ENCODE measurements at places on chromosomes 7 and 10.
A peak's percentile ranks its signal among the peaks of the same experiment; 100 is the strongest.

DNA sequence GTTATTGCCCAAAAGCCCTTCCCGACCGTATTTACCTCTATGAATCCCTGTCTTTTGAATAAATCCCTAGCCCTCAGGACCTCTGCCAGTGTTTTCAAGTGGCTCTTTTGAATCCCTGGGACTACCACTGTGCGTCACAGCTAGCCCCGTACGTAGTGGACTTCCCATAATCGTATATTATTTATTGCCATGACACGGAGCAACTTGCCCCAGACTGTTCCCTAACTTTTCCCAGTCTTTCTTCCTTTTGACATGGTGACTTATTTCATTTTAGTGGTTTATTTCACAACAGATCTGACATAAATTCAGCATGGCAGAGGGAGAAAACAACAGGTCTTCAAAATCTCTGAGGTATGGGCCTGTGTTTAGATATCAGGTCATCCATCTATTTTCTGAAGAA is 318.6 kb upstream of the KLF6 start:
- no peak for DNase-seq
- no peaks in the 10 kb centered on the region for H3K36me3 ChIP-seq
- H3K4me3 ChIP-seq: no peak overlapping the region

DNA sequence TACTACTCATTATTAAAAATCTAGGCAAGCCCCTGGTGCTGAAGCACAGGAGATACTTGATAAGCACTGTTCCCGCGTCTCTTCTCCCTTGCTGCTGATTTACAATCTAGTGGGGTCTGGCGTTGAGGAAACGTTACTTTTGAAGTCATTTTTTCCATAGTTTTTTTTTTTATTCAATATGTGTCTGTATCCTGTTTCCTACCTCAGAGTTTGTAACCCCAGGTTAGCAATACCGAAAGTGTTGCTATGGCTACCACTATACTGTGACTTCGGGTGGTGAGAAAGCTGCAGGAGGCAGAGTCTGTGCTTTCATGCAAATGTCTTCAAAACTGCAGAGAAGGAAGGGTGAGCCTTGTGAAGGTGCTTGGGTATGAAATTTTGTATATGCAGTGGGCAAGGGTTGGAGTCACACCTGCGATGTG is 458.8 kb upstream of the GHITM start:
- no peaks in the 10 kb centered on the region for H3K36me3 ChIP-seq
- no peak overlapping the region for H3K27ac ChIP-seq
- DNase-seq: no peak
- H3K4me3 ChIP-seq: no peak overlapping the region

DNA sequence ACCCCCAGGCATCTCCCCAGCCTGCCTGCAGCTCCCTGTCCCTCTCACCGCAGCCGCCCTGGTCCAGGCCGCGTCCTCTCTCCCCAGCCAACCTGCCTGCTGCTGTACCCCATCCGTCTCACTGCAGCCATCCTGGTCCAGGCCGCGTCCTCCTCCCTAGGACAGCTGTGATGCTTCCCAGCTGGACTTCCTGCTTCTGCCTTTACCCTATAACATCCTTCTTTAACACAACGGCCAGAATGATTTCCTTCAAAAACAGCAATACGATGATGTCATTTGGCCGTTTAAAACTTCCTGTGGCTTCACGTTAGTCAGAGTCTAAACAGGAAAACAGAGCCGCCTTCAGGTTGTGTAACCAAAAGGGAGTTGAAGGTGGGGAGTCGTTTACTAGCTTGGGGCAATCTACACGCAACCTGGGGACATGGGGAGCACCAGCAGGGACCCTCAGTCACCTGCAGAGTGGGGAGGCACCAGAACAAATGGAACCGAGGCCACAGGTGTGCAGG is 32.2 kb upstream of the ZFAND2A start:
- H3K27ac ChIP-seq: no peak overlapping the region
- no peaks in the 10 kb centered on the region for H3K4me1 ChIP-seq
- DNase-seq: no peak
- no peak overlapping the region for H3K4me3 ChIP-seq

DNA sequence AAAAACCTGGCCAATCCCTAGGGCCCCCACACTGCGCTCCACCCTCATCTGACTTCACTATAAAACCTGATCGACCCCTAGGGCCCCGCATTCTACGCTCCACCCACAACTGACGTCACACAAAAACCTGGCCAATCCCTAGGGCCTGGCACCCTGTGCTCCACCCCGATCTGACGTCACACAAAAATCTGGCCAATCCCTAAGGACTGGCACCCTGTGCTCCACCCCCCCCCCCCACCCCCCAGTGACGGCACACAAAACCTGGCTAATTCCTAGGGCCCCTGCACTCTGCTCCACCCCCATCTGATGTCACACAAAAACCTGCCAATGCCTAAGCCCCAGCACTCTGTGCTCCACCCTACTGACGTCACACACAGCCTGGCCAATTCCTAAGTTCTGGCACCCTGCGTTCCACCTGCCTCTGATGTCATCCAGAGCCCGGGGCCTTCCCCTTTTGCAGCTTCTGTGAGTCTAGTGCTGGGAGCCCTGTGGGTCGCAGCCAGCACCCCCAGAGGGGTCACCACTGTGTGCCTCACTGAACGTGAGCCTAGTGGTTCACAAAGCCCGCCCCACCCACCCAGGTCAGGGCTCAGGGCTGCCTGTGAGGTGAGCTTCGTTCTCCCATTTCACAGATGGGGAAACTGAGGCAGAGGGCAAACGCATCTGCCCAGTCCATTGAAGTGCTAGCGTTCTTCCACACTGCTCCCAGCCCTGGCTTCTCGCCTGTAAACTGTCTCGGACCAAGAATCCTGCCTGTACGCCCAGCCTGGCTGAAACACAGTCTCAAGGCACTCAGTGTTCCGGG is 40.6 kb downstream of the MICALL2 start:
- no peaks in the 10 kb centered on the region for H3K4me1 ChIP-seq
- H3K4me3 ChIP-seq: no peak overlapping the region
- H3K36me3 ChIP-seq: no peaks in the 10 kb centered on the region

DNA sequence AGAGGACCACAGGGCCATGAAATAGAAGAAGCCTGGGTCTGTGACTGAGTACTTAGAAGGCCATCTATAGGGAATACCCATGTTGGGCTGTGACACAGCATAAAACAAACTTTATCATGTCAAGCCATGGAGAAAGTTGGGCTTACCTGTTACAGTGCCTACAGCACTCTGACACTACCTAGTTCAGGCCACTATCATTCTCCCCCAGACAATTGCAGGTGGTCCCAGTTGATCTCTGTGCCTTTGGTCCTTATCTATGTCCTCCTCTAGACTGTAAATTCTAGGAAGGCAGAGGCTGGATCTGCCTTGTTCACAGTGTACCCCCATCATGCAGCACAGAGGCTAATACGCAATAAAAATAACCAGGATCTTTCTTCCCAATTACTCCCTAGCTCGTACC is 69.1 kb downstream of the GCC1 start:
- no peaks in the 10 kb centered on the region for H3K27me3 ChIP-seq
- no peaks in the 10 kb centered on the region for H3K36me3 ChIP-seq
- H3K27ac ChIP-seq: no peak overlapping the region
- no peaks in the 10 kb centered on the region for H3K4me1 ChIP-seq
- H3K4me3 ChIP-seq: no peak overlapping the region
- no peak for DNase-seq

DNA sequence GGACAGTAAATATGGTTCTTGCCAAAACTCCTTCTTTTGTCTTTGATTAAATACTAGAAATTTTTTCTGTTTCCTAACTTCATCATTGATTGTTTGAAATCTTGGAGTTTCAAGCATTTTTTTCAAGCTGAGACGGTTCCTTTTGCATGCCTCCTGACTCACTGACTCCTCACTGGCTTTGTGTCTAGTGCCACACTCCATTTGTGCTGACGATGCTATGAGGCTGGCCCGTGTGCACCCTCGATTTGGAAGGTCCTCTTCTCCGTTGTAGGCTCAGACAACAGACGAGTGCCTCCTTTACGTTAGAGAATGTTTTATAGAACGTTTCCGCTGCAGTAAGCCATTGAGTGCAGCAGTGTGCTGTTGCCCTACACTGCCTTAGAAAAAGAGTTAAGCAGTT is 10.8 kb upstream of the CSGALNACT2 start:
- H3K27me3 ChIP-seq: no peaks in the 10 kb centered on the region
- no peaks in the 10 kb centered on the region for H3K36me3 ChIP-seq
- no peaks in the 10 kb centered on the region for H3K4me1 ChIP-seq
- H3K4me3 ChIP-seq: no peak overlapping the region
- no peak for DNase-seq
- no peak overlapping the region for H3K27ac ChIP-seq

DNA sequence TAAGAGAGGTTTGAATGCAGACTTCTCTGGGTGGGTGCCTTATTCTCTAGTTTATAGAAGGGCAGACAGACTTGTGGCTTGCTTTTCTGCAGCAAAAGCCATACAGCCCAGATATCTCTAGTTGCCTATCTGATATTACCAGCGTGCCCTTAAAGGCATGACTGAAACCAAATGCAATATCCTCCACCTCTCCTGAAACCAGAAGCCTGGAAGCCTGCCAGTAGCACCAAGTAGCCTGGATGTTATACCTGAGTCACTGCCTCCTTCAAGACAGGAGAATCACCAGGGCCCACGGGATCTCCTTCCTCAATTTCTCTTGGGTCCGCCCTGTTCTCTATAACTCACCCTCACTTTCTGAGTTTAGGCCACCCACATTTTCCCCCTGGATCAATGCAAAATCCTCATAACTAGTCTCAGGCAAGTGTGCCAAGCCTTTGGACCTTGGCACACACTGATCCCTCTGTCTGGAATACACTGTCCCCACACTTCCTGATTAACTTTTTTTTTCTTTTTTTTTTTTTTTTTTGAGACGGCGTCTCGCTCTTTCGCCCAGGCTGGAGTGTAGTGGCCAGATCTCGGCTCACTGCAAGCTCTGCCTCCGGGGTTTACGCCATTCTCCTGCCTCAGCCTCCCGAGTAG is 638.4 kb downstream of the GALNT17 start:
- no peaks in the 10 kb centered on the region for H3K27me3 ChIP-seq
- no peaks in the 10 kb centered on the region for H3K4me1 ChIP-seq
- no peak overlapping the region for H3K27ac ChIP-seq
- H3K36me3 ChIP-seq: no peaks in the 10 kb centered on the region
- DNase-seq: peak; percentile 19
- H3K4me3 ChIP-seq: no peak overlapping the region

- H3K4me3 ChIP-seq: no peak overlapping the region
- no peaks in the 10 kb centered on the region for H3K27me3 ChIP-seq
- no peaks in the 10 kb centered on the region for H3K36me3 ChIP-seq
- H3K4me1 ChIP-seq: no peaks in the 10 kb centered on the region
- no peak for DNase-seq
Measured at GRCh38 chr7:128115336-128115820, 84.1 kb upstream of the LRRC4 start.

DNA sequence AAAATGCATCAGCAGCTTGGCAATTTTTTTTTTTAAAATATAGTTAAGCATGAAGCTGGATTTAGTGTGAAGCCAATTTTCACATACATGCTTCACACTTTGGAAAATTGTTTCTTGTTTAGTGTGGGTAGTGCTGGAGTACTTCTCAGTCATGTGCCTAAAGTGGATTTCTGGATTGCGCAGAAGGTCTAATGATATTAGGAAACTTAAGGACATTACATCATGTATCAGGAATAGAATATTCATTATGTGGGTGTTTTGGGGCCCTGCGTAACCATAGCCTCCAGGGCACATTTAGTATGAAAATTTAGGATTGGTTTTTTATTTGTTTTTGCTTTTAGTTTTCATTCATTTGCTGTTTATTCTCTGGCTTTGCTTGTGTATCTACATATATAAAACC is 28.8 kb upstream of the BNIP3 start:
- no peaks in the 10 kb centered on the region for H3K27me3 ChIP-seq
- DNase-seq: no peak
- H3K36me3 ChIP-seq: no peaks in the 10 kb centered on the region
- no peak overlapping the region for H3K4me3 ChIP-seq

DNA sequence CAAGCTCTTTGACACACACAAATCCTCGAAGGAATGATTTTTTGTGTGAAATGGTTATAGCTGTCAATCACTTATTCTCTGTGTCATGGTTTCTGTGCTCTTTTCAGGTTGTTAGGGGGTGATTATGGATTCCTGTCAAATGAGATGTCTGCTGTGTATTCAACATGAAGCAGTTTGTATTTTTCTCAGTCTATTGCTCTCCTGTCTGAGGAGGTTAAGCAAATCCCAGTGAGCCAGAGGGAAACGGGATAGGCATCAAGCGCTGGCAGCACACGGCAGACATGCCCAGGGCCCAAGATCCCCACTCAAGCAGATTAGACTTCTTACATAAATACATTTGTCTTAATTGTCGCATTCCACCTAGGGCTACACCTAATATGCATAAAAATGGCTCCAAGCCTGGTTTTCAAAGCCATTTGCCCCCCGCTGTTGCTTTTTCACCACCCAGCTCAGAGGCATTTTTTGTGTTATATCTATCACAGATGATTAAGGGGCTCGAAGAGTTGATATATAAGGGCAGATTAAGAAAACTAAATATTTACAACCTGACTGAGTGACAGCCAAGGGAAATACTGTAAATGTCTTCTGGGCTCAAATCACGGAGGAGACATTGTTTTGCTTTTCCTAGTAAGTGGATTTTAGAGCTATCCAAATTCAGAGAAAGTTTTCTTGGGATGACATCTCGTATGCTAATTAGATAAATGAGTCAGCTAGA is 192.7 kb upstream of the LRGUK start:
- no peaks in the 10 kb centered on the region for H3K27me3 ChIP-seq
- no peaks in the 10 kb centered on the region for H3K4me1 ChIP-seq
- no peaks in the 10 kb centered on the region for H3K36me3 ChIP-seq
- H3K27ac ChIP-seq: no peak overlapping the region
- DNase-seq: no peak
- H3K4me3 ChIP-seq: no peak overlapping the region

DNA sequence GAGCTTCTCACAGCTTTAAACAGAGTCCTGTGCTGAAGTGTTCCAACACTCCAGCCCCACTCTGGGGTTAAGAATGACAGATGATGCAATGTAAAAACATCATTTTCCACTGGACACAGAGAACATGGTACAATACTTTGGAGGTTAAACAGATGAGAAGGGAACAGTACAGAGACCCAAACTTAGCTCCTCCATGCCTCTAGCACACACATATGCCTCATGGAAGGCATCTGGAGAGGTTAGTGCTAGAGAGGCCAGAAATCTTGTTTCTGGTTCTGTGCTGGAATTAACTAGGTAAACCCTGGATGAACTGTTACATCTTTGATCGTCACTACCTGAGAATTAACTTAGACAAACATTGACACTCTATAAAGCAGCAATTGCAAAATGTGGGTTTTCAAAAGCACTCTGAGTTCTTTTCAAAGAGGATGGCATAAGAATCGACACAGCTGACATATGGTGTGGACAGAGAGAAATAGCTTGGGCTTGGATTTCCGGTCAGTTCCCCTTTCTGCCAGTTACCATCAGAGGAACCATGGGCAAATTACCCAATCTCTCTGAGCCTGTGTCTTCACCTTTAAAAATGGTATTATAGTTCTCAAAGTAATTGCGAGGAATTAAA is 81.9 kb downstream of the KCNMA1 start:
- no peaks in the 10 kb centered on the region for H3K27me3 ChIP-seq
- H3K36me3 ChIP-seq: no peaks in the 10 kb centered on the region
- no peak overlapping the region for H3K27ac ChIP-seq
- H3K4me3 ChIP-seq: no peak overlapping the region

- no peaks in the 10 kb centered on the region for H3K27me3 ChIP-seq
- no peak overlapping the region for H3K27ac ChIP-seq
- no peaks in the 10 kb centered on the region for H3K36me3 ChIP-seq
- no peaks in the 10 kb centered on the region for H3K4me1 ChIP-seq
Measured at GRCh38 chr7:138514044-138514443, 54.0 kb downstream of the TRIM24 start.

- H3K36me3 ChIP-seq: no peaks in the 10 kb centered on the region
- DNase-seq: no peak
- H3K27me3 ChIP-seq: no peaks in the 10 kb centered on the region
- H3K4me1 ChIP-seq: no peaks in the 10 kb centered on the region
Measured at GRCh38 chr10:10685566-10685965, 332.1 kb upstream of the CELF2 start.

All from breast epithelium (tissue), 4 donors.